ENCODE measurements at places on chromosomes 2 and 18.

DNA sequence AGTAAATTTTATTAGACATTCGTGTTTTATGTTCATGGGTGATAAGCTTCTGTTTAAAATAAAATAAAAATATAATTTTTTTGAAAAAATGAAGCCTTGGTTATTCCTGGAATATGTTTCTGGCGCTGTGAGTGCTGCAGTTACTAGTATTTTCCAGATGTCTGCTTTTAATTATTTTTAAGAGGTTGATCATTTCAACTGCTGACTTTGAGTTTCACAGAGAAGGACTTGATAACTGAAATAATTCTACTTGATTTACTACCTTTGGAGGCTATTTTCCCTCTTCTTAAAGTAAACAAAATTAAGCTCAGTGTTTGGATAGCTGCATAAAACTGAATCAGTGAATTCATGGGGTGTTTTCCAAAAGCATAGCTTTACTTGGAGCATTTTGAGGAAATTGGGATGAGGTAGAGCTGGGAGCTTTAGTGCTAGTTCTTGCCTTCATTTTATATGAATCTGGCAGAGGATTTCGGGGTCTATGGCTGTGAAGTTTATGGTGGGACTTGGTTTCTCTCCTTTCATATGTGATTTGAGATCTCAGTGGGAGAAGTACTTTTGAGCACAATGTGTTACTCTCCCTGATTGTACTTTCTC is 666.5 kb downstream of the DCDC2C start:
- no peak for DNase-seq

GRCh38 chr2:136112317-136113208 is 5.4 kb downstream of the CXCR4 start:
- DNase-seq = no peak

- DNase-seq = peak; percentile 63
Observed at GRCh38 chr2:25042321-25043240, 705 bp downstream of the EFR3B start.

DNA sequence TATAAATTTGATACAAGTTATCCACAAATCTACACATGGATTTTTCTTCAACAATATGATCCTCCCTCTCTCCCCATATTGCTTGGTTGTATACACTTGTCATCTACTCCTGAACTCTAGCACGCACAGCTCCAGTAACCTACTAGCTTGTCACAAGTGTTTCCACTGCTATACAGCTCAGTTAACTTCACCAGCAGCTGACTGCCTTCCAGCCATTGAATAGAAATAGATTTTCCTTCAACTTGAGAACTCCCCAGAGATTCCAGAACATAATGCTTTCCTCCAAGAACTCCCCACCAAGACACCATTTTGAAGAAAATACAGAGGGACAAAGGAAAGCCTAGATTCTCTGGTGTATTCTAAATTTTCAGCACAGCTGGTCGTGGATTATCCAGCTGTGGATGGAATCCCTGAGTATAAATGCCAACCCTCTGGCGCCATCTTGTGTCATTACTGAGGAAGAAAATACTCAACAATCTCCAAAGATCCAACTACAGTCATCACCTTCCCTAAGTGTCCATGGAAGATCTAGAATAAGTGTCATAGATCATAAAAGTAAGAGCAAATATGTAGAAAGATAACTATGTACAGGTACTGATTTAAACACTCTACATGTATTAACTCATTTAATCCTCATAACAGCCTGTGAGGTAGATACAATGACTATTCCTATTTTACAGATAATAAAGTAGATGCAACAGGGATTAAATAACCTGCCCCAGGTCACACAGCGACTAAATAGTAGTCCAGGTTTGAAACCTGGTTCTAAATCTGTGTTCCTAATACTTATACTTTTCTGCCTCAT is 156.7 kb downstream of the ARHGAP28 start:
- peak; percentile 75 for DNase-seq

DNA sequence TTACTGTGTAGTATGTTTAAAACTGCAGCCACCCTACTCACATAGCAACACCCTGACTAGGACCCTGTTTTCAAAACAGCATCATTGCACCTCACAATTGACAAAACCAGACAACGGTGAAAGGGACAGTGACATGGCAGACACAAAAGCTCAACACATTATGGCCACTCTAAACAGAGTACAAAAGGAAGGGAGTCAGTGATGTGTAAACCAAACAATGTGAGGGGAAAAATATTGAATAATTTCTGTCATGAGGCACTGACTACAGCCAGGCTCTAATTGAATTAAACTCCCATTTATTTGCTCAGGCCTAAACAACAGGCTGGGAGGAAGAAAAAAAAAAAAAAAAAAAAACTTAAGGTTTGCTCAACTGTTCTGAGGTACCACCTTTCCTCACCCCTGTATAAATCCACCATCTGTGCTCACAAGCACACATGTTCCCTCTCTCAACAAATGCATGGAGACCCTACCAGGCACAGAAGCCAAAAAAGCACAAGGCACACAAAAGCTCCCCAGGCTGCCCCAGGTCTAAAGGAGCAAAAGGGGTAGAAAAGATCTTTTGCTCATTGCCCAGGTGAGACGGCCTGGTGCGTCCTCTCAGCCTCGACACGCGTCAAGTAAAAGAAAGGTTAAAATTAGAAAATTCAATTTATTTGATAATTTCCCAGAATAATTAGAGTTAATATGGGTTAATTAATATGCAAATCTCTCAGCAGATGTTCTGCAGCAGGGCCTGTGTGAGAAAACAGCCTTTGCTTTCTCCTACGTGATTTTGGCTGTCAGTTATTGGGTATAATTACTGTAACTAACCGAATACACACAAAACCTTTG is 80.9 kb downstream of the ZEB2 start:
- DNase-seq = no peak
